ENCODE measurements at places on chromosomes 1 and 21.

DNA sequence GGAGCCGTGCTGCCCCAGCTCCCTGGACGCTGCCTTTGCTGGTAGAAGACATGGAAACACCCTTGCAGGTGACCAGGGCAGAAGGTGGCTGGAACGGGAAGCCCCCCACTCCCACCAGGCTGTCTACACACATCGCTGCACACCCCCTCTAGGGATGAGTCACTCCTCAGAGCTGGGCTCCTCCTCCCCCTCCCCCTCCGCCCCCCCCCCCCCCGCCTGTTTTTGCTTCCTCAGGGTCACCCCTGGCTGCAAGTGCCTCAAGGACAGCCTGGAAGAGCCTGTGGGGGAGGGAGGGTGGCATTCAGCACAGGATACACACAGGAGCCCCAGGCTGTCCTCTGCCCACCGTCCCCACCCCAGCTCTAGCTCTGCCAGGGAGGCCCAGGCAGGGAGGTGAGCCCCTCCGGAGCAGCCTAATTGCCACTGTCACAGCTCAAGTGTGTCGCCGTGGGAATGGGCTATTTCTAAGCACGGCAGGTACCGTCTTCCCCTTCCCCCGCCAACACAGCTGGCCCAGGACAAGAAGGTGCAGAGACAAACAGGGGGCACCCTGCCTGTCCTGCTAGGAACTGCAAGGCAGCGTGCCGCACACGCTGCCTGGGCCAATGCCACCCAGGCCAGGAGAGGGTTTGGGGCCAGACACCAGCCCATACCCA, 2.5 kb downstream of the FNDC10 start:
- no peak for DNase-seq

- no peak for DNase-seq
Observed at GRCh38 chr1:30512914-30513265, 210.5 kb downstream of the MATN1 start.

DNA sequence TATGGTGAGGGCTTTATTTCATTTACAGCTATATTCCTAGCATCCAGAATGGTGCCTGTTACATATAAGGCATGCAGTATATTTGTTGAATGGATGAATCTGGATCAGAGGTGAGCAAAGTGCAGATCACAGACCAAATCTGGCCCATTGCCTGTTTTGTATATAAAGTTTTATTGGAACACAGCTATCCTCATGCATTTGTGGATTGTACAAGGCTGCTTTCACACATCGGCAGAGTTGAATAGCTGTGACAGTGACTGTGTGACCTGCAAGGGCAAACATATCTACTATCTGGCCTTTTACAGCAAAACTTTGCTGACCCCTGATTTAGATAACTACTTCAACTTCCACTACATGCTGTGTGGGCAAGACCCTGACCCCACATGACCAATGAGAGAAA, 54.0 kb upstream of the MRPS6 start:
- no peak for DNase-seq

DNA sequence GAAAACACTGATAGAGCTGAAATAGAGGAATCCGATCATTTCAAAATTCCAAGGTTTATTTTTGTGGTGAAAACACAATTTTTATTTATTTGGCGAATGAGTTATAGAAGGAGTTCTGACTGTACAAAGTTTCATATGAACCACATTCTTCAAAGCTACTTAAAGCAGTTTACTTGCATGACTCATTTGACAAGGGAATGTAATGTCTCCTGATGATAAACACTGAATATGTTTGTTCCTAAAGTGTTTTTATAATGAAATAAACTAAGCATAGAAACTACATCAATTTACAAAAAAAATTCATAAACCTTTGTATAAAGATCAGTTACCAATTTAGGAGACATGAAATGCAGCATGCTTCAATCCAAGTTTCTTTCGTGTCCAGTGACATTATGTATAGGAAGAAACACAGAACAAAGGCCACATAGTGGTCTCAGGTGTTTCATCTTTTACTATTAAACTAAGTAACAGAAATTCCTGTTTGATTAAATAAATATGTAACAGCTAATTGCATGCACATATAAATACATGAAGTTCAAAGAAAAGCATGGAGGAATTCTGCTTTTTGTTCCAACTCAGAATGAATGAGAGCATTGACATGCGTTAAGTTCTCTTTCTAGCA, 2.5 kb downstream of the PRKACB start:
- DNase-seq: no peak

GRCh38 chr1:235972311-235972689, 92.6 kb downstream of the NID1 start:
- DNase-seq: no peak

- no peak for DNase-seq
Observed at GRCh38 chr1:43691871-43692815, 15.2 kb upstream of the ST3GAL3 start.

- peak; percentile 34 for DNase-seq
Observed at GRCh38 chr21:42237577-42237976, 18.6 kb downstream of the ABCG1 start.

DNA sequence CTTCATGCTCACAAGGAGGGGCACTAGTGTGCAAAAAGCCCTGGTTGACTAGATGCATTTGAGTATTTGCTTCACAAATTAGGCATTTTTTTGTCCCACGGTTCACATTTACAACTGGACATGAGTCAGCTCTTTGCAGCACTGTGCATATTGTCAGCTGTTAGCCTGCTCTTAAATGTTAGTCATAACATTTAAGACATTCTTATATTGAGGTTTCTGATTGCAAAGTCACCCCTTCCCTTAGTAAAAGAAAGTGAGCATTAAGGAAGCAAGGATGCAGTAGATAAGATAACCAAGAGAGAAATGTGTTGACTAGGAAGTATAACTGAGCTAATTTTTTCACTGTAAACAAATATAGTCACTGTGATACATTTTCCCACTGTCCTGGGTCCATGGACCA, 132.6 kb upstream of the CTTNBP2NL start:
- no peak for DNase-seq

DNA sequence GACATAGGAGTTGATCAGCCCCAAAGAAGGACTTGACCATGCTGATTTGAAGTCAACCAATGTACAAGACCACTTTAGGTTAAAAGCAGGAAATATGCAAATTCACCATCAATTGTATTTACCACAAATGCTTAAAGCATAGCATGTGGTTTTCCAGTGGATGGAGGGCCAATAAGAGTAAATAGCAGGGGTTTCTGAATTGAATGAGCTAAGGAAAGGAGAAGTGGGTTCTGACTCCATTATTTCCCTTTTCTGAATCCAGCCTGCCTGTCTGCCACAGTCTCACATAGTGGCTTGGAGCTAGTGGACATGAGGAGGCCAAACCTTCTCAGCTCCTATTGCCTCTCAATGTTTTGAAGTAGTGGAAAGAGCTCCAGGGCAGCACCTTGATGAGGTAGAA, 7.2 kb upstream of the TNFSF18 start:
- no peak for DNase-seq

- DNase-seq: no peak
Observed at GRCh38 chr1:176466514-176466913, 3.5 kb downstream of the PAPPA2 start.
